Ureter (tissue), 1 donor: ENCODE measurements at places on chromosomes 6 and 20.

DNA sequence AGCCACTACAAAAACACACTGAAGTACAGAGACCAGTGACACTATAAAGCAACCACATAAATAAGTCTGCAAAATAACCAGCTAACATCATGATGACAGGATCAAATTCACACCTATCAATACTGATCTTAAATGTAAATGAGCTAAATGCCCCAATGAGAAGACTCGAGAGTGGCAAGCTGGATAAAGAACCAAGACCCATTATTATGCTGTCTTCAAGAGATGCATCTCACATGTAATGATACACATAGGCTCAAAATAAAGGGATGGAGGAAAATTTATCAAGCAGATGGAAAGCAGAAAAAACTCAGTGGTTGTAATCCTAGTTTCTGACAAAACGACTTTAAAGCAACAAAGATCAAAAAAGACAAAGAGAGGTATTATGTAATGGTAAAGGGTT, 138.1 kb upstream of the PLN start:
- DNase-seq: no peak

- DNase-seq: no peak
Measured at GRCh38 chr6:15893556-15894253, 230.9 kb upstream of the DTNBP1 start.

GRCh38 chr6:1993042-1993441, 252.4 kb downstream of the GMDS start:
- DNase-seq: no peak

- peak; percentile 29 for DNase-seq
Measured at GRCh38 chr20:58647162-58647795, 3.8 kb upstream of the STX16 start.

DNA sequence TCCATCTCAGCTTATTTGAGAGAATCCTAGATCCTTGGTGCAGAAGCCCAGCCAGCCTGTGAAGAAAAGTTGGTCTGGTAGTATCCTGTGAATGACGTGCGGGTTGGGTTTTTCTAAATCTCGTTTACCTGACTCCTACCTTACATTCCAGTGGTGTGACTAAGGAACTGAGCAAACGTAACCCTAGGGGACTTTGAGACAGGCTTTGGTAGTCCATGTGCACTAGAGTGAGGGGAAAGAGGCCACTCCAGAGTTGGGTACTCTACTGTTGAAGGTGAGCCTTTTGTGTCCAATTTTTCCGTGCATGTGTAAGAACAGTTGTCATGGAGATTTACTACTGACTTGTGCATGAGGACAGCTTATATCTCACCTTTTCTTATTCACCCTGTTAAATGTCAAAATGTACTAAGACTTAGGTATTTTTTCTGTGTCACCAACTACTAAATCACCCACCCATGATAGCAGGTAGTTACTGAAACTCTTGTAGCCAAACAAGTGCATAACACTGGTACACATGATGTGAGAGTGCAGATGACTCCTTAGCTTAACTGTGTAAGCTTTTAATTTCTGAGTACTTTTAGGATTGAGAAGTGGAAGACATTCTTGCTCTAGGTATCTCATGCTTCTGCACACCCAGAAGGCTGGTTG, 26.3 kb upstream of the PLCG1 start:
- DNase-seq: no peak

DNA sequence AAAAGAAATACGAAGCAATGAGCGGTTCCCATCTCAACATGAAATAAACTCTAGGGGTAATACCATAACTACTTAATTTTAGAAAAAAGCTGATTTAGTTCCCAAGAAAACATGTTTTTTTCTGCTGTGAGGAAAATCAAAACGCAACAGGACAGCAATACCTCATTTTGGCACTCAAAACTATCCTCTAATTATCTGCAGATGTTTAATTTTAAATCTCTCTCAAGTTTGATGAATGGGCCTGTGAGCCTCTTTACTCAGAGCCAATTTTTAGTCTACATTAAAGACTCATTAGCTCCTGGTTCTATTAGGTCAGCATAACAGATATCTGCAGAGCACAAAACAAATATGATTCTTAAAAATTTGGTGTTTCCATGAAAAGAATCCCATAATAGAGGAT, 28.1 kb downstream of the RNF24 start:
- DNase-seq: no peak

GRCh38 chr20:41150664-41151063, 13.3 kb downstream of the PLCG1 start:
- DNase-seq: no peak

GRCh38 chr6:132246632-132247270, 154.5 kb downstream of the MOXD1 start:
- no peak for DNase-seq

- DNase-seq: no peak
Measured at GRCh38 chr6:37230104-37230503, 27.5 kb upstream of the TBC1D22B start.

DNA sequence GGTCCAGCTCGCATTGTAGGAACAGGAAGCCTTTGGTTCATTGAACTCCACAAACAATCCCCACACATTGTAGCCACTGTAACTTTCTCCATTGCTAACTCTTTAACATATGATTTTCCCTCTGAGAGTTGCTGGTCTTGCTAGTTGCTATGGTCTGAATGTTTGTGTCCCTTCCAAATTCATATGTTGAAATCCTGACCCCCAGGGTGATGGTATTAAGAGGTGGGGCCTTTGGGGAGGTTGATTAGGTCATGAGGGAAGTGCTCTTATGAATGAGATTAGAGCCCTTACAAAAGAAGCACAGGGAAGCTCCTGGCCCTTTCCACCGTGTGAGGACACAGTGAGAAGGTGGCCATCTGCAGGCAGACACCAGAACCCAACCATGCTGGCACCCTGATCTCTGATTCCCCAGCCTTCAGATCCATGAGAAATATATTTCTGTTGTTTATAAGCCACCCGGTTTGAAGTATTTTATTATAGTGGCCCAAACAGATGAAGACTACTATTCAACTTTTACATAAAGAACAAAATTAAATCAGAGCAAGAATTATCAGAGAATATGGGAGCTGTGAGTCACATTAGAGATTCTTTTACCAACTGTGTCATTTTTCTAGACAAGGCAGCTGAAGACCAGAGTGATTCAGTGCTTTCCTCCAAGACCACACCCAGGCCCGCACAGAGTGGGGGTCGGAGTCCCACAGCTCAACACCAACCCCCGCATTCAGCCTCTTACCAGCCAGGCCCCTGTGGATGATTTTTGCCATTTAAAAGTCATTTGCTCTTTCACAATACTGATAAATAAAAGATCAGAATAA, 143.0 kb downstream of the SAMD5 start:
- no peak for DNase-seq

- no peak for DNase-seq
Measured at GRCh38 chr6:12163149-12163548, 127.0 kb upstream of the EDN1 start.

GRCh38 chr6:39048481-39049399, at the start of gene GLP1R:
TSS of gene GLP1R (plus strand) at chr6:39048781. CDS start at chr6:39048841, 60 bp downstream.
- DNase-seq: no peak

GRCh38 chr6:114537977-114538376, 195.2 kb upstream of the HS3ST5 start:
- DNase-seq: no peak

DNA sequence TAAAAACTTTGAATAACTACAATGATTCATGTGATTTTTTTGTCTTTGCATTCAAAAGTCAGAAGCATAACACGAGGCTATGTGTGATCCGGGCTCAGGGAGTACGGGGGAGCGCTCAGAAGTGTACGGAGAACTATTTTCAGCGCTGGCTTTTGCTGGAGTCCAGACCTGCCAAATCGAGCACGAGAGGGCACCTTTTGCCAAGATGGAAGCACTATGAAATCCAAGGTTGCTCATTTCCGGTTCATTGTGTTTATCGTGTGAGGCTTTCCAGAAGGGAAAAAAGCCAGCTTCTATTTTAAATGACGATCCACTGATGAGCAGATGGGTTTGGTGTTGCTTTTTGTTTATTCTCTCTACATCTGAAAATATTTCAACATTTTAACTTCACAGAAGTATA, 11.3 kb downstream of the RAMACL start:
- DNase-seq: no peak

GRCh38 chr20:37987602-37988290, 45.5 kb downstream of the TTI1 start:
- no peak for DNase-seq

GRCh38 chr20:2416541-2417212, 36.0 kb downstream of the TGM6 start:
- DNase-seq: no peak

DNA sequence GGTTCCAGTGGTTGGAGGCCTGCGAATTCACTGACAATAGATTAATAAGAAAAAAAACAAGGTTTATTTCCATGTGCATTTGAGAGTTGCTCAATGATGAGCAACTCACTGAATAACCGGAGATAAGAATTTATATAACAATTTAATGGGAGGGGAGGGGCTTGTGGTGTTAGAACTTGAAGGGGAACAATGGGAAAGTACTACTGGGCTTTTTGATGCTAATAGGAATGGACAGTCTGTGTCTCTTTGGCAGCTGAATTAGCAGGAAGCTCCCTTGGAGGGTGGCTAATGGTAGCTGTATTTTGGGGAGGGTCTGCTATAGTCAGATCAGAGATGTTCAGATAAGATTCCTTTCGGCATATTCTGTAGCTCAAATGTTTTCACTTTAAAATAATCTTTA, 62.4 kb upstream of the GMDS start:
- no peak for DNase-seq

DNA sequence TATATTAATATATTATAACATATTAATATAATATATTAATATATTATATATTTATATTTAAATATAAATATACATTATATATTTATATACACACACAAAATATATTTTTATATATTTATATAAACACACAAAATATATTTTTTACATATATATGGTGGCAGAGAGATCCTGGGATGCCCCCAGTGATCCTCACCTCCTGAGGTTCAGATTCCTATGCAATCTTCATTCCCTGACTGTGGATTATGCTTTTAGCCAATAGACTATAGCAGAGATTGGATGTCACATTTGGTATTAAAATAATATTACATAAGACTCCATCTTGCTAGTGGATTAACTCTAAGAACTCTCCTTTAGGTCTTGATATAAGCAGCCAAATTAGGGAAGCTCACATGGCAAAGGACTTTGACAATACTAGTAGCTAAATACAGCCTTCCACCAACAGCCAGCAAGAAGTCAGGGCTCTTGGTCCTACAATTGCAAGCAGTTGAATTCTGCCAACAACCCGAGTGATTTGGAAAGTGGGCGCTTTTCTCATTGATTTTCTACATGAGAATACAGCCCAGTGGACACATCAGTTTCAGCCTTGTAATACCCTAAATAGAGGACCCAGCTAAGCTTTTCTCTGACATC, 681.0 kb downstream of the C6orf118 start:
- no peak for DNase-seq

DNA sequence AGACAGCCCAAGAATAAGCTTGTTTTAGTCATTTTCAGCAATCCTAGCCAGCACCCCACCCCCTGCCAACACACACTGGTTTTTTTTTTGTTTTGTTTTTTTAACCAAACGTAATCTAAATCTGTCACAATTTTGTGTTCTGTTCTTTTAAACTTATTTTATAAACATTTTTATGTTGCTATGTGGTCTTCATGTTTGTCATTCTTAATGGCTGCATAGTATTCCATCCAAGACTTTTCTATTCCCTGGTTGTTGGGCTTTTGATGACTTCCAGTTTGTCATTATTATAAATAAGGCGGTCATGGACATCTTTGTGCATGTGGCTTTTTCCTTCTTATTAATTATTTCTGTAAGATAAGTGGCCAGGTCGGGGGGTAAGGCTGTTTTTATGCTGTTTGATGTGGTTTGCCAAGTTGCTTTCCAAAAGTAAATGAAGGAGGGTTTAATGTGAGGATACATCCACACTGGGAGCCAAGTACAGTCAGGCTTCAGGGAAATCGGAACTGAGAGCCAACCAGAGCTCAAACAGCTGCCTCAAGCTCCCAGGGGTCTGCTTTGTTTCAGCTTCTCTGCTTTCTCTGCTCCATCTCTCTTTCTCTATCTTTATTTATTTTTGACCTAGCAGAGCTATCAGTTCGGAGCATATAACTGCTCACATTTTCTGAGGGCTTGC, 125.8 kb downstream of the VEGFA start:
- DNase-seq: no peak

DNA sequence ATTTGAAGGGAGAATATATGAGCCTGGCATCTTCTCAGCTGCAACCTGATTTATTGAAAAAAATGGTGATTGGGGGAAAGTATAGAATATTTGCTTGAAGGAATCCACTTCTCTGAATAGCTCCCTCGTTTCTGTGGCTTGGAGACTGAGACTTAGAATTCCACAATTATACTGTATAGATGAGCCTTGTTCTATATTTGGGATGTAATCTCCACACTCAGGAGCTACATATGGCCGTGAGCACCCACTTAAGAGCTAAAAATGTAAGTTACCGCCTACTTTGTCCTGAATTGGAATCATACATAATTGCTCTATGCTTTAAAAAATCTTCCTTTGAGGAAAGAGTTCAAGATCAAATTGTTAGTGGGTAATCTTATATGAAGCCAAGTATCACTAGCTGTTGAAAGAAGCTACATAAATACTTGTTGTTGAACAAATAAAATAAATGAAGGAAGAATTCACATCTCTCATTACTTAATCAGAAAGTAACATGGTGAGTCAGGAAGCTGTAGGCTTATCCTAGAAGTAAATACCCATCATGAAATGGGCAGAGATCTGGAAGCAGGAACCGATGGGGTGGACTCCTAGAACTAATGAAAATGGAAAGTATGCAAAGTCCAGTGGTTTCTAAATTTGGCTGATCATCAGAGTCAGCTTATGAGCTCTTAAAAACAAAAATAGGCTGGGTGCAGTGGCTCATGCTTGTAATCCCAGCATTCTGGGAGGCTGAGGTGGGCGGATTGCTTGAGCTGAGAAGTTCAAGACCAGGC, 254.3 kb downstream of the SOX4 start:
- no peak for DNase-seq

DNA sequence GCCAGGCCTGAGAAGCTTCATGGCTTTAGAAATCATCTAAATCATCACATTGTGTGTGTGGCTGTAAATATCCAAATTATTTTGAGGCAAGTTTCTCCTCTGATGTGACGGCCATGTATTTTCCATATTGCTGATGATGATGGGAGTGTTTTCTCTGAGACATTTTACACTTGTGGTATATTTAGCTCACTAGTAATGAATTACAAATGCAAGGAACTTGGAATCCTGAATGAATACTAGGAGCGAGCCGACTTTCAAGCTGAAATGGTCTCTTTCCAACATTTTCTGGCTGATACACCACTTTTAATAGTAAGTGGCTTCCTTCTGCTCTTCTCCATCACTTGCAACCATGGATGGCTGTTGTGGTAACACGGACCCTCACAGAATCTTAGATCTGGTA, 41.3 kb downstream of the UTRN start:
- no peak for DNase-seq
